GM23338 (cell line): ENCODE measurements at places on chromosomes 3 and 15. TPM values are rescaled to one million over a fixed set of nuclear protein-coding genes. Genes with fewer than 3 reads are reported as not detected.

The EFCAB12 gene
- total RNA-seq = 0.24 and 0.54 TPM in 2 replicates

The PLCB2 gene
- 8.5 and 13.8 TPM in 2 replicates for total RNA-seq

The CACNA2D3 gene
- 2.3 and 3.7 TPM in 2 replicates for total RNA-seq

The CCDC54 gene
- total RNA-seq = not detected in 2 replicates

The TM4SF4 gene
- not detected in 2 replicates for total RNA-seq
